ENCODE measurements at places on chromosomes 1 and 21. TPM values are rescaled to one million over a fixed set of nuclear protein-coding genes. Genes with fewer than 3 reads are reported as not detected.

RGS18 gene
- polyA plus RNA-seq: 0.48 TPM

TIE1 gene
- 0.76 TPM for polyA plus RNA-seq

C1orf141 gene
- not detected for polyA plus RNA-seq

DNA sequence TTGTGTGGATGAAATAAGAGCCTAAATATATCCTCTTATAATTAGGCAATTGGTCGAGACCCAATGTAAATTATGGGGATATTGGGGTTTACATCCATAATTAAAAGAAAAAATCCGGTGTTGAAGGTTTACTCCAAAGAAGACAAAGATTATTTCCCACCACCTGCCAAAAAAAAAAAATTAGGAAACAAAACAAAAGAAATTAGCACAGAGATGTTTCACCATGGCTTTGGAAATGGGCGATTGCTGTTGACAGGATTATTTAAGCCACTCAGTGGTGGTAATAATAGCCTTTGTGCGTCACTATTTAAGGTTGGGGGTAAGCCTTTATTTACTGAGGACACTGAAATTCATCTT lies 585 bp upstream of the GLRX2 start:
- DNase-seq: no peak

LINGO4 gene
- not detected for polyA plus RNA-seq

DNA sequence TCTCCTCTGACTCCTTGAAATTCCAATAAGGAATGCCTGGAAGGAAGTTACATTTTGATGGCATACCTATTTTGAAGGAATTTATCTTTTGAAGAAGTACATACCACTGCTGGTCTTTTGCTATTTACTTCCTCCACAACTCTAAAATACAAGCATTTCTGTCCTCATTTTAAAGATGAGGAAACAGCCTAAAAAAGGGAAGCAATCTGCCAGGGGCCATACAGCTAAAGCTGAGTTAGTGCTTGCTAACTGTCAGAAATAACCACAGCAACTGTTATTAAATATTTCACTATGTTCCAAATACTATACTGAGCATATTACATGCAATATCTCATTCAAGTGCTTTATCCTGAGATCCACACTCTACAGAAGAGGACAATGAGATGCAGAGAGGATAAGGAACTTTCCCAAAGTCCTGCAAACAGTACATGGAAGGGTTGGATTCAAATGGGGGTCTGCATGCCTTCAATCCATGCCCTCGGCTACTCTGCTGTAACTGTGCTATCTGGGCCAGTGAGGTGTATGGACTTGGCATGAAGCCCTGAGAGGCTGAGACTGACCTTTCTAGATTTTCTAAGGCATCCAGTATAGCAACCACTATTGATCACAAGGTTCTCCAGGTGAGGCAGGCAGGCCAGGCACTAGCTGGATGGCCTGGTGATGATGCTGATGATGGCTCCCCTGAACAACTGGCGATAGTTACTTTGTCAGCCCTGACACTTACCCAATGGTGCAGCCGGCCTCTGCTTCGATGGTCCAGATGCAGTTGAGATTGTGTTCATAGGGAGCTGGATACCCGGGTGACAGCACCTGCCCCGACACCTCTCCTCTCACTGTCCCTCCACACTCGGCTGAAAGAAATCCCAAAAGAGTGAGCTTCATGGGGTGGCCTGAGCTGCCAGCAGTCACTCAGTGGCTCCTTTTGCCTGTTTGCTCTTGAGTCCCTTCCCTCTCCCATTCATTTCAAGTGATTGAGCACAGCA lies 171.4 kb upstream of the HMGB4 start:
- DNase-seq: no peak

DNA sequence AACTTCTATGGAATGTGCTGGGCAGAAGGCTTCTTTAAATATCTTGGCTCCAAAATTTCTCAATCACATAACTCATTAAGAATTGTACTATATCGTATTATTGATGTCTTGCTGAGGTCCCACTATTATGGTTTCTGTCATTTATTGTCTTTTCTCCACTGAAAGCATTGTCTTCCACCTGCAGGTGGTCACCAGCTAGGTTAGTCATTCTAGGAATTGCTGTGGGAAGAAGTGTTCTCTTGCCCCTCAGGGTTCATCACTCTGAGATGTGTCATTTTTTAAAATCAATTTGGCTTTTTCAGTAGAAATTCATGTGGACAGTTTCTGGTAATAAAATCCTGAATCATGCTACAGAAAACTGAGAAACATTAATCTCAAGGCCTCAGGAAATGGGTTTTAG lies 66.1 kb downstream of the NCAM2 start:
- no peak for DNase-seq

- DNase-seq: no peak
These were observed 21.6 kb downstream of the PLPP3 start for GRCh38 chr1:56557746-56558145.

DNA sequence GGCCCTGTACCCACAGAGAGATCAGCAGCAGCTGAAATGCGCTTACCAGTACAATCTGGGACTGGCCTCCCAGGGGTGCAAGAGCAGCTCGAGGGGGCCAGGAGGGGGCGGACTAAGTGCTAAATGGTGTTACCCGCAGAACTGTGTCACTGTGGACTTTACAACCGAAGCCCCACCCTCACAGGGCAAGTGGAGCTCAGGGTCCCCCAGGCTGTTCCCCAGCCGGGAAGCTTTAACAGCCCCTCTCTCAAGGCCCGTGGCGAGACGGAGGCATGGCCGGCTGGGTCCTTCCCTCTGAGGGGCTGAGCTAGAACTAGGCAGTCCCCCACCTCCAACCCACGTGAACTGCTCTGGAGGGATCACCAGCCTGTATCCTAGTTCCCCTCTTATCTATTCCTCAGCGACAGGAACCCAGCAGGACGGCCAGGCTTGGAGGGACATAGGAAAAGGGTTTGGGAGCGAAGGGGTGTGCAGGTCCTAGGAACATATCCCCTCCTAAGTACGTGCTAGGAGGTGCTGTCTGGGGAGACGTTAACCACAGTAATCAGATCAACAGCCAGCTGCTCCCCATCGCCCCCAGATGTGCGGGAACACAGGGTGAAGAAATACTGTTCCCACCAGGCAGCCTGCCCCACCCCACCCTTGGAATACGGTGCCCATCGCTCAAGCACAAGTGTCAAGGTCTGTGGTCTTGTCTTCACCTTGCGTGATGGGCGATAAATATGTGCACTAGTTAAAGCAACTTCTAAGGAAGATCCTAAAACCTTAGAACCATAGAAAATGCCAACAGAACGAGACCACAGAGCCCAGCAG lies 24.4 kb downstream of the ZBTB17 start:
- DNase-seq: no peak

RGS4 gene
- polyA plus RNA-seq: 20.2 TPM

DNA sequence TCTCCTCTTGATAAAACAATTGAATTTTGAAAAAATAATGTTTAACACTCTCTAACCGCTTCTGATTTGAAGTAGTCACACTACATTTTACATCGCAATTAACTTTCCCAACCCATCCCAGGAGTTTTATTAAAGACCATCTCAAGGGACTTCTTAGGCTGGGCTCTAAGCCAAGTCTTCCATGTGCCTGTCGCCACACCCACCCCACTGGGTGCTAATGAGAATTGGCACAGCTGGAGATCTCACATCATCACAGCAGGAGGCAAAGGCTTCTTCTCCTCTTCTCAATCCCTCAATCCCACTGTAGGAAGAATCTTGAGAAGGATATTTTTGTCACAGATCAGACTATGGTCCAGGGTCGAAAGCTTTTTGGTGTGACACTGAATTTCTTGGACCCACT lies 328.9 kb downstream of the NUF2 start:
- DNase-seq: no peak

ITLN1 gene
- not detected for polyA plus RNA-seq

DNA sequence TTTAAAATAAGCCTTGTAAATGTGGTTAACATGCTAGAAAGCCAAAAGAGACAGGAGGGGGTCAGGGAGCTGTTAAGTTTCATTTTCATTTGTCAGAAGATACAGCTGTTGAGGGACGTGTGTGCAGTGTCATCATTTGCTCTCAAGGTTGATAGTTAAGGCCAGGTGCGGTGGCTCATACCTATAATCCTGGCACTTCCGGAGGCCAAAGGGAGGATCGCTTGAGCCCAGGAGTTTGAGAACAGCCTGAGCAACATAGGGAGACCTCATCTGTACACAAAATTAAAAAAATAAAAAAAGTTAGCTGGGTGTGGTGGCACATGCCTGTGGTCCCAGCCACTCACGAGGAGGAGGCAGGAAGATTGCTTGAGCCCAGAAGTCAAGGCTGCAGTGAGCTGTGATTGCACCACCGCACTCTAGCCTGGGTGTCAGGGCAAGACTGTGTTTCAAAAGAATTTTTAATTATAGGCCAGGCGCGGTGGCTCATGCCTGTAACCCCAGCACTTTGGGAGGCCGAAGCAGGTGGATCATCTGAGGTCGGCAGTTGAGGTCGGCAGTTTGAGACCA lies 22.7 kb downstream of the ZBTB8OS start:
- no peak for DNase-seq

KLHDC9 gene
- polyA plus RNA-seq: 1.1 TPM

GRCh38 chr21:20943561-20943997 lies 54.6 kb upstream of the NCAM2 start:
- no peak for DNase-seq

GRCh38 chr1:8421721-8422120 lies 103.8 kb downstream of the SLC45A1 start:
- DNase-seq: no peak

DNA sequence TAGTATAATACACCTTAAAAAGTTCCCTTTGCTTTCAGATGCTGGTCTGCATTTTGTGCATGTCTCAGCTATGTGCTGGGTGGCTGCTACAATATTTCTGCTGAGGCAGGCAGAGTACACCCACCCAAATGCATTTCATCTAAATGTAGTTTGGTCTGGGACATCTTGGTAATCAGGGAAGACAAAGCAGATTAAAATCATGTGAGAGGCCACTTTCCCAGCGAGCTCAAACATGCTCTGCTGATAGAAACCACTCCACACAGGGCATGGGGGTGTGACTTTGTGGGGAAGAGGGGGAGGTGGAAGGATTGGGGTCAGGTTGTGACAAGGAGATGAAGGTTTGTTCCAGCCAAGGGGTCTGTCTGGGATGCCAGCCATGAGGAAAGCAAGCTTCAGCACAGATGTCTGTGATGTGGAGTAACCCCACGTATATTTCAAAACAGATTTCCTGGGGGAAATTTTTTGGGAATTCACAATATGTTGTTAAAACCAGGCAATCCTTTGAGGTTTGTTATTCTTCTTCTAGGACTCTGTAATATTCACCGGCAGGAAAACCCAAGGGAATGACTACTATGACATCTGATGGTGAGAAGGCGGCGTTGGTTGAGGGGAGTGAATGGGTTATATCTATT lies 255.1 kb upstream of the FGGY start:
- DNase-seq: no peak

DNA sequence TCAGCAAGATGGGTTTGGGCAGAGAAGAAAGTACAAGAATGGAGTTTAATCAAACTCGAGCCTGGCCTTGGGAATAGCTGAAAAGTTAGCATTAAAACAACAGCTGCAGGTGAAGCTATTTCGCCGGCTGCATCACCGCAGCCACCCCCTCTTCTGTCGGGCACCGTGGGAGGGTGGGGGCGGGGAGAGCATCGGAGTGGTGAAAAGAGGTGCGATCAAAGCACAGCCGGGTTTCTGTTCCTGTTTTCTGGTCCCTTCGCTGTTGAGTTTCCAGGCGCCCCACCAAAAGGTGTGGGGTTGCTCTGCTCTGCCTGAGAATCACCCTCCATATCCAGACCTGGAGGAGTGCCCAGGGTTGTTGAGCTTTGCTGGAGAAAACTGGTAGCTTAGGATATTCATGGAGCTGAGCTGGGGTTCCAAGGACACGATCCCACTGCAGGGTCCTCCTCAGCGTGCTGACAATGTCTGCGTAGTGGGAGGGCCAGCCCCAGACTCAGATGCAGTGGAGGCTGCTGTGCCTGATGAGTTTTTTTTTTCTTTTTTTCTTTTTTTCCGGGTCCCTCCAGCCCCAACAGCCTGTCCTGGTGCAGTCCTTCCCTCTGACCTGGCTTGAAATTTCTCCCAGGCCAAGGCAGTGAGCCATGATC lies 127.5 kb upstream of the C1orf174 start:
- DNase-seq: no peak

DNA sequence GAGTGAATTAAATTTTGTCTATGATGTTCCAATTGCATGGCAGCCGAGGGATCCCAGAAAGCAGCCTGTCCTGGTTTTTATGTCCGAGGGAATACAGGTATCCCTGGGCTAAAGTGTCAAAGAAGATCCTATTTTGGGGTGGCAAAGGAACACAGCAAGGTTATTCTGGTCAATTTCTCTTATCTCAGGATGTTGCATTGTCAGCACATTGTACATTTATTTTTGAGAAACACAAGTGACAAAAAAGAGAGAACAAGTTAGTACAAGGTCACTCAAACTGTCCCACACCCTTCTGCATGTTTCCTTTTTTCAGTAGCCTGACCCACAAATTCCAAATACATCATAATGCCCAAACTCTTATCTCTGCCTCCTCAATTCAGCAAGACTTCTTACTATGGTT lies 17.7 kb downstream of the RGS18 start:
- DNase-seq: no peak

Data from AG04450 (cell line).